Fibroblast of skin of scalp (primary cell): ENCODE measurements at places on chromosomes 6 and 20.

DNA sequence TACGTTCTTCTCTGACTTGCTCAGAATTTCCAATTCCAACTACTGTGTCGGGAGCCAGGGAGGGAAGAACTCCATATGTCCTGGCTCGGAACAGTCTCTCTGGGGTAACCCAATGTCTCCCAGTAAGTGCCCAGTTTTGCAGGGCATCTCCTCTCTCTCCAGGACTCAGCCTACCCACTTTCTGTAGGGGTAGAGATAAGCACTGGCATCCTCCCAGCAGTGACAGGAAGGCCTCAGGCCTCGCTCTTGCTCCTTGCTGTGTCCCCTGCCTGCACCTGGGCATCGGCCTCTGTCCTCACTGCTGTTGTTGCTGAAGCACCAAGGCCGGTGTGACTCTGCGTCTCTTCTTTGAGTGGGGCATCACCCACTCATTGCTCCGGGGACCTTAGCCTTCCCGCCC lies 388.9 kb upstream of the JARID2 start:
- DNase-seq: no peak

DNA sequence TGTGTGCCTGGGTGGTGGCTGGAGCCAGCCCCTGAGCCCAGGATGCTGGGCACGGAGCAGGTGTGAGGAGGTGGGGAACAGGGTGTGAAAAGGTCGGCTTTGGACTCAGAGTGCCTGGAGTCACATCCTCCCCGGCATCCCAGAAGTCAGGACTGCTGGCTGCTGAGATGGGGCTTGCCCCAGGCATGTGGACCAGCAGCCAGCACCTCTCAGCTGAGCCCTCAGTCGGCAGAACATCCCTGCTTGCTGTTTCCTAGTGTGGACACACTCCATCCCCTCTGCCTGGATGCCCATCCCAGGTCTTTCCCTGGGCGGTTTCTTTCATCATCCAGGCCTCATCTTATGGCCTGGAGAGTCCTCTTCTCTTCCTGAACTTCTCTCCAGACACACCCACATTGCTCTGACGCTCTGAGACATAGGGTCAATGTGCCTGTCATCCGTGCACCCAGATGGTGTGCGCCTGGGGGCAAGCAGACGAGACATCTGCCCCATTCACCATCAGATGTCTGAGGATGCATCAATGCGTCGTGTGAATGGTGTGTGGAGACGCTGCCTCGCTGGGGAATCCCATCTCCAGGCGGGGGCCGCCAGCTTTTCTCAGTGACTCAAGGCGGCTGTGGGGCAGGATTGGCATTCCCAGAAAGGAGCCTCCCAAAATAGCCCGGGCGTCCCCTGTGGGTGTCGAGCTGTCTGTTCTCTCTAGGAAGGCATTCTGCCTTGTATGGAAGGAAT lies 104.2 kb downstream of the SYCP2 start:
- DNase-seq: no peak

DNA sequence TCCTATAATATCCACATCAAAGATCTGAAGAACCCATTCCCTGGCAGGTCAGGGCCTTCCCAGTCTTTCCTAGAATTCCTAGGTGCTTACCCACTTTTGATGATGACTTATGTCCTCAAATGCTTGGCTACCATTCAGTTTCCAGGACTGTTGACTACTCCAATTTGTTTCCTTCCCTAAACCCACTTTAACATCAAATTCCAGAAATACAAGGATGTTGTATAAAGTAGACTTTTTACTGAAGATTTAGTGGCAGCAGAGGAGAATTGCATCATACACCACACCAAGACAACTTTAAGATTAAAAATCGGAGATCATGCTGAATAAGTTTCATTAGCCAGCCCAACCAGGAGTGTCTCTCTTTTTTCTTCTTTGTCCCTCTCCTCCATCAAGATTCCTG lies 203.3 kb upstream of the LAMP5 start:
- peak; percentile 55 for DNase-seq

DNA sequence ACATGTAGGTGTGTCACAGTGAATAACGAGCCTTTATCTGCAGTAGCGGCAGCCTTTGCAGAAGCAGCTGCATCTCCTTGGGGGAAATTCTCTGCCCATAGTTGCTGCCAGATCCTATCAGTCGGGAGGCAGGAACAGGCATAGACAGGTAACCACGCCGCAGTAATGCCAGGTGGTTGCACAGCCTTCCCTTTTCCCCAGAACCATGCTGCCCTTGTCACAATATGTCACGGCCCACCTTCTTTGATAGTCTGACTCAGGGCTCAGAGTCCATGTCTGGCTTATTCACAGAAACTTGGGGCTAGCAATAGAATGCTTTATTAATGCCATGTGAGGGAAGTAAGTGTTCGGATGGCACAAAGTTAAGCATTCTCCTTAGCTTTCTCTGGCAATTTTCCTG lies 76.6 kb downstream of the F13A1 start:
- DNase-seq: no peak

DNA sequence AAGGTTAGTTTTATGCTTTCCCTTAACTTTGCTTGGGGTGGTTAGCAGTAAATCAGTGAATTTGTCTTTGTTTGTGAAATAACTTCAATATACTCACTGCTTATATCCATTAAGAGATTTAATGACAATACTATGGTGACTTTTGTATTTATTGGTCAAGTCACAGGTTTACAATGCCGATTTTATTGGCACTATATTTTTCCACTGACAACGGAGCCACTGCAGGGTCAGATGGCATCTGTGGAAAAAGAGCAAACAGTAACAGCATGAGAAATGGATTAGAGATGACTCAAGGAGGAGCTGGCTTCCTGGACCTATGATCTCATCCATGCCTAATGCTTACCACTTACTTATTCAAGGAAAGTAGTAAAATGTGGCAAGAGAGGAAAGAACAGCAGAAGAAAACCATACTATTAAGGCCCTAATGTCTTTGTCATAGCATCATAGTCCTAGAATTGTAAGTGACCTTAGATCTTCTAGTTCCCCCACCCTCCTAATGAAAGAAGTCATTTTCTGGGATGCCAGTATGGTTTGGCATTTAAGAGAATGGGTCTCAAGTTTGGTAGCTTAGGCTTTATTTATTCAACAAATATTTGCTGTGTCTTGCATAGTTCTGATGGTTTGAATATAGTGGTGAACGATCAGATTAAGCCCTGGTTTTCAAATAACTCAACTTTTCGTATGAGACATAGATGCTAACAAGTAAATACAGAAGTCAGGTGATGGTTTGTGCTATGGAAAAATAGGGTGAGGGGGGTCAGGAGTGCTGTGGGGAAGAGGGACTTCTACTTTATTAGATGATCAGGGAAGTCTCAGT lies 18.5 kb downstream of the RNF144B start:
- DNase-seq: peak; percentile 93
